B cell (primary cell): ENCODE measurements at places on chromosomes 16 and 17.

DNA sequence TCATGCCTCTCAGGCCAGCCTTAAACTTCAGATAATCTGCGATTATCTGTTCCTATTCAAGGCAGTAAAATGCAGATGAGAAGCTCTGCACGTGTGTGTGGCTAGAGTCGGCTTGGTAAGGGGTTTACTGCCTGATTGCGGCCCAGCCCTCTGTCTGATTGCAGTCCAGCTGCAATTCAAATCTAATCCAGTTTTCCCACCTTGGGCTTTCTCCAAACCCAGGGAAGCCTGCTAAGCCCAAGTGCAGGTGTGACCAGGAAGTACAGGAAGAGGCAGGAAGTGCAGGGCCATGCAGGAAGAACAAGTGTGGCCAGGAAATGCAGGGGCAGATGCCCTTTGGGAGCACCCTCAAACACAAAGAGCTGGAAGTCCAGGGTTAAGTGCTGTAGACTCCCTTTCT is 314.9 kb downstream of the CEP112 start:
- no peak for DNase-seq

DNA sequence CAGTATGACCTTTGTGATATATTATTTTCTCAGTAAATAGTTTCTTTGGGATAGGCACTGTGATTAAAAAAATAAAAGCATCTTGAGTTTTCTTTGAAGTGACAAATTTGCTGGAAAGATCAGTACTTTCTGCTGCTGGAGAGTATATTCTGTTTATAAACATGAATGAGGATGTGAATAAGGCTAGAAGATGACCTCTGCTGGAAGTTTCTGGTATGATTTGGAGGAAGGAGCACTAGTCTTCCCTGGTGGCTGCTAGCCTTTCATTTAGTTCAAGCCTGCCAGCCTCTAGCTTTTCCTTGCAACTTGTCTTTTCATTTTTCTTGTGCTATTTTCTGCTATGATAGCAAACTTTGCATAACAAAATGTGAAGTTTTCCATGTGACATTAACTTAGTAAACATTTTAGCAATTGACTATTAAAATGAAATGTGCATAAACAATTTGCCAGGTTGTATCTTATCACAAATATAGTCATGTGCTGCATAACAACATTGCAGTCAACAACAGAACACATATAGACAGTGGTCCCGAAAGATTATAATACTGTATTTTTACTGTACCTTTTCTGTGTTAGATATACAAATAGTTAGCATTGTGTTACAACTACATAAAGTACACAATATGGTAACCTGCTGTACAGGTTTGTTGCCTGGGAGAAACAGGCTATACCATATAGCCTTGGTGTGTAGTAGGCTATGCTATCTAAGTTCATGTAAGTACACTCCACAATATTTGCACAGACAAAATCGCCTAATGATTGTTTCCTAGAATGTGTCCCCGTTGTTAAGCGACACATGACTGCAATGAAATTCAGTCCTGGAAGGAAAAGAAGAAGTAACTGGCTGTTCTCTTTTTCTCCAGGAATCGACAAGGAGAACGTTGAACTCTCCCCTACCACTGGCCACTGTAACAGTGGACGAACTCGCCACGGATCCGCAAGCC is 18.1 kb upstream of the RAB11FIP4 start:
- peak; percentile 75 for DNase-seq

- no peak for DNase-seq
Observed at GRCh38 chr17:79829004-79829403, 10.2 kb downstream of the CBX4 start.

GRCh38 chr16:56999409-57000270 is 10.3 kb downstream of the NLRC5 start:
- peak; percentile 73 for DNase-seq

DNA sequence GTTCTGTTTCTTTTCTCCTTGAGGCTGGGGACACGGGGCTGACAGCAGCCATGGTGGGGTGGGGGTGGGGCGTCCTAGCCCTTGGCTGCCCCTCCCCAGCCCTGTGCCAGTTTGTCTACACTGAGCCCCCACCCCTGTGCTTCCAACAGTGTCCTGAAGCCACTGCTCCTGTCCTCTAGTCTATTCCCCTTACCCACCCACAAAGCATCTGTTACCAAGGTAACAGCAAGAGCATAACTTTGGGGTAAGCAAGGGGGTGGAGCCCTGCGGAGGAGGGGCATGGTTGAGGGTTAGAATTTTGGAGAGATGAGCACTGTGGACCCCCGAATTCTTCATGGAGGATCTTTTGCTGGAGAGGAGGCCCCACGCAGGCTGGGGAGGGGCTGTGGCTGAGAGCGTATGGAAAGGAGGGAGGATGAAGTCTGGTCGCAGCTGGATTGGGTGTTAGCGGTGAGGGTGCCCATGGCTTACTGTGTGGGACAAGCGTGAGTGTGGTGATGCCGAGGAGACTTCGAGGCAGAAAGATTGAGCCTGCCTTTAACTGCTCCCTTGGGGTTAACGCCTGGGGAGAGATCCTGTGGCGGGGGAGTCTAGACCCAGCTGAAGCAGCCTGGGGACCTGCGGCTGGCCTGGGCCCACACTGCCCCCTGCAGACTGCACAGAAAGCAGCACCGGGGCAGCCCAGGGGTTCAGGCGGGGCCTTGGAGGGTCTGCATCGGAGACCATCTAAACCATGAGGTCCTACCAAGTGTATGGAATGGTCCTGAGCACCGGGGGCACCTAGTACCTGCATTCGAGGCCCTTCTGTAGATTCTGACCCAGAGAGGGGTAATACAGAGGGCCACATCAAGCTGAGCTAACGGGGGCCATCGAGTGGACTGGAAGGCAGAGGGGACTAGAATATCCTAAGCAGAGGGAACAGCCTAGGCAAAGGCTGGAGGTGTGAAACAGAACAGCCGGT is 6.1 kb upstream of the STAC2 start:
- DNase-seq: peak; percentile 76
